ENCODE measurements at places on chromosomes 3 and 15.

- DNase-seq: no peak
Measured at GRCh38 chr3:185837414-185837813, 12.6 kb upstream of the IGF2BP2 start.

GRCh38 chr15:62083194-62084154, 16.7 kb downstream of the C2CD4A start:
- no peak for DNase-seq

GRCh38 chr3:124512881-124513609, 217.2 kb upstream of the UMPS start:
- DNase-seq: no peak

GRCh38 chr3:176741664-176742047, 455.6 kb downstream of the TBL1XR1 start:
- no peak for DNase-seq

DNA sequence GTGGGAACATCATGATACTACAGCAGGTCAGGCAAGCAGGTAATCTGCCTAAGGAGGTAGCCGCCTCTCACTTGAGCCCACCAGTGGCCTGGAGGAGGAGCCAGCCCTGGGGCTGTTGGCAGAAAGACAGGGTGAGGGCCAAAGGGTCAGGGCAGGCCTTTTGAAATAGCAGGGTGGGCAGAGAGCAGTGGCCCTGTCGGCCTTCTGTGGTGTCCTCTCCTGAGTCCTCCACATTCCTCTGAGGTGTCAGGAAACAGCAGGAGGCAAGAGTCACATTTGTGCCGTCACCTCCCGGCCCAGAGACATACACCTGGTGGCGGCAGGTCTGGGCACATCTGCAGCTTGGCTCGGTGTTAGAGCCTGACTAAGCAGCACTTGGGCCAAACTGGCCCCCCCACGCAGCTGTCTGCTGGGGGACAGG, 3.9 kb upstream of the BNC1 start:
- no peak for DNase-seq

DNA sequence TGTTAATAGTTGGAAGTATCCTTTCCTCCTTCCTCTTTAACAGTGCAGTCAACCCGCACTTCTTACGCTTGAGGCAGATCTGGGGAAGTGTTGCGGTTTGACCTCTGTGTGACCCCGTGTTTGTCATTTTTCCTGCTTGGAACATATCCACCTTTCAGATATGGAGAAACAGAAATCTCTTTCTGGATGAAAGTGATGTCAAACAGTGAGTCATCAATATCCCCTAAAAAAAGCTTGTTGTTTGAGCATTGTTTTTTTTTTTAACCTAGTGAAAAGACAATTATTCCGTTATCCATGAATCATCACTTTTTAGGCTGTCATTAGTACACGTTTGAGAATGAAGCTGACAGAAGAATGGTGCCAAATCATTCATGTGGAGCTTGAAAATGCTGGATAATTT, 293.7 kb downstream of the ARPP21 start:
- no peak for DNase-seq

DNA sequence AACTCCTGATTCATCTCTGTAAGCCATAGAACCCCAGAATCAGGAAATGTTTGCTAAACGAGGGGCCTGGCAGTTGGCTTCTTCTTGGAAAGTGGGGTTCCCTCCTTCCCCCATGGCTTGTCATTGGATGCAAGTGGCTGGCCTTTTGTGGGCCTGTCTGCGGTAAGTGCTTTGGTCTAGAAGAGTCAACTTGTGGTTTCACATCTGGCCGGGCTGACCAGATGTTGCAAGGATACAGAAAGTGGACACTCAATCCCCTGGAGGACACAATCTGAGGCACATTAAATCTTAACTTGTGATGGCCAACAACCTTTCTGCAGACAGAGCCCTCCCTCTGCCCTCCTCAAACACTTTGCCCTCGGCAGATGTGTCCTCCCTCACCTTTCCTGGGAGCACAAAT, 1.1 kb downstream of the FAH start:
- no peak for DNase-seq

DNA sequence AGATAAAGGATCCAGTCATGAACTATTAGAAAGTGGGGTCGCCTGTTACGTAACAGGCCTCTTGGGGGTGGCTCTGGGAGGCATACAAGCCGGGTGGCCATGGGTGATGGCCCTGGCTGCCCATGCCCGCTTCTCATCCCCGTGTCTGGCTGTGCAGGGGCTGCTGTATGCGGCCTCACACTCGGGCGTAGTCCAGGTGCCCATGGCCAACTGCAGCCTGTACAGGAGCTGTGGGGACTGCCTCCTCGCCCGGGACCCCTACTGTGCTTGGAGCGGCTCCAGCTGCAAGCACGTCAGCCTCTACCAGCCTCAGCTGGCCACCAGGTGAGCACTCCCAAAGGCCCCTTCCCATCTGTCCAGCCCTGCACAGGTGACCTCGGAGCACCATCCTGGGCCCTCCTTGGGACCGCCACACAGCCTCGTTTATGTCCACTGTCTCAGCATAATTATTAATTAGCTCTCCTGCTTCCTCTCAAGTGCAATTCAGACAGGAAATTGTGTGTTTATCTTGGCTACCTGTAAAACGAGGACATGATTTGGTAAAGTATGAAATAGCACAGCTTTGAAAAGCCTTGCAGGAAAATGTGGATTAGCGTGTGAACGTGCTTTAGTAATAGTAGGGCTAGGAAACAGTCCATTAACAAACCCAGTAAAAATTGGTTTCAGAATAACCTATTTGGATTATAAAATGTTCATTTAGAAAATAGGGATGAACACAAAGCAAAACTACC, 8.1 kb downstream of the CIB1 start:
- DNase-seq: no peak

- DNase-seq: peak; percentile 81
Measured at GRCh38 chr15:41557673-41558399, 1.2 kb upstream of the TYRO3 start.

DNA sequence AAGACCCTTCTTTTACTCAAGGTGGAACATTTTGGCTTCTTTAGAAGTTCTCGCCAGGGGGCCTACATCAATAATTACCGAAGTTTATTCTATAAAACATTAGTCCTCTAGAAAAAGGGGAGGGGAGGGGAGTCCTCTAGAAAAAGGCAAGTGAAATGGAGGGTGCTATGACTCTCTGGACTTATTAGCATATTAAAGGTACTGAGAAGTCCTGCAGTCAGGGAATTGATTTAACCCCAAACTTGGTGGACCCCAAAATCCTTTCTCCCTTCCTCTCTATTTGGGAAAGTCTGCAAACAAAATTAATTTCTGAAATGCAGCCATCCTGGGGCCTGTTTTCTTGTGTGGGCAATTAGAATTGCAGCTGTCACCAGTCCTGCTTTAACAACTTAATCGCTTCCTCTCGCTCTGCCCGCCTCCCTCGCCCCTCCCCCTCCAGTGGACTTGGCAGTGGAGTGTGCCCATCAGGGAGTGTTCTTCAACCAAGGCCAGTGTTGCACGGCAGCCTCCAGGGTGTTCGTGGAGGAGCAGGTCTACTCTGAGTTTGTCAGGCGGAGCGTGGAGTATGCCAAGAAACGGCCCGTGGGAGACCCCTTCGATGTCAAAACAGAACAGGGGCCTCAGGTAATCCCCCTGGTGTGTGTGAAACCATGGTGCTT, 18.9 kb upstream of the LRRK1 start:
- DNase-seq: no peak

DNA sequence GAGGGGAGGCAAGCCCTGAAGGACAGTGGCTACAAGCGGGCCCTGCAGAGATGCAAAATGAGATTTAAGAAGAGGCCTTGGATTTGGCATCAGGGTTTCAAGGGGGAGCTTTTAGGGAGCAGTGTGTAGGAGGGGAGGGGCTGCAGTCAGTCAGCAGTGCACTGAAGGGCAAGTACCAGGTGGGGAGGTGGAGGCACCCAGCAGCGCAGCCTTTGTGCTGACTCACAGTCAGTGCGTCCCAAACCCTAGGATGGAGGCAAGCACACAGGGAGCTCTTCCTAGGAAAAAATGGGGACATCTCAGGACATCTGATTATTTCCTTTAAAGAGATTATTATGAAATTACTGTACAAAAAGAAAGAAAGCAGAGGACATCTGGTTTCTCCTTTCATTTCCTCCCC, 80.0 kb downstream of the AAGAB start:
- DNase-seq: no peak

- DNase-seq: no peak
Measured at GRCh38 chr3:137349557-137350348, 392.0 kb downstream of the IL20RB start.

DNA sequence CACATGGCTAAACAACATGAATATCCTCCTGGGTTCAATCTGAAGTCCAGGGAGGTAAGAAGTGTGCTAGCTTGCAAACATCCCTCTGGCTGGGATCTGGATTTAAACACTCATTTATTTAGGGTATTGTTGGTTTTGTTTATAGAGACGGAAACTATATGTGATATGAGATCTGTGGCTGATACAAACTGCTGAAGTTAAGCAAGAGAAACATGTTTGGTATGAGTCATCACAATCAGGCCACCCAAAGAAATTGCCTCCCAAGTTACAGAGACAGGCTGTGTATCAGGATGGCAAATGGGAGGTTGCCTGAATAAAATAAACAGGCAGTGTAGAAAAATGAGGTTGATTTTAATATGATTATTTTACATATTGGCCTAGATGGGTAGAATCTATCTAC, 562.1 kb downstream of the IGSF11 start:
- no peak for DNase-seq
